Hair follicular keratinocyte (primary cell): ENCODE measurements at places on chromosomes 3 and 15. TPM values are rescaled to one million over a fixed set of nuclear protein-coding genes. Genes with fewer than 3 reads are reported as not detected.

CPNE9 gene
- not detected in 2 replicates for total RNA-seq

SLC28A2 gene
- not detected in 2 replicates for total RNA-seq

ATP13A5 gene
- not detected in 2 replicates for total RNA-seq

HIGD2B gene
- not detected in 2 replicates for total RNA-seq

GREM1 gene
- total RNA-seq, result 0.39 and 1.6 TPM in 2 replicates

CYP8B1 gene
- not detected in 2 replicates for total RNA-seq

SUCNR1 gene
- total RNA-seq, result not detected in 2 replicates

ATP2B2 gene
- total RNA-seq, result not detected in 2 replicates

ARPP21 gene
- not detected in 2 replicates for total RNA-seq

ZCWPW2 gene
- 0.23 and 0.42 TPM in 2 replicates for total RNA-seq

SYNM gene
- total RNA-seq, result 0.78 and 1.7 TPM in 2 replicates

ANKRD63 gene
- total RNA-seq, result not detected in 2 replicates

ANKUB1 gene
- total RNA-seq, result 0.04 and 0.31 TPM in 2 replicates

MME gene
- 2.9 and 3.1 TPM in 2 replicates for total RNA-seq

UPK1B gene
- total RNA-seq, result 1.7 and 12.2 TPM in 2 replicates

C2CD4A gene
- not detected in 2 replicates for total RNA-seq

EFCC1 gene
- not detected in 2 replicates for total RNA-seq

ASB14 gene
- total RNA-seq, result not detected in 2 replicates

EAF1 gene
- total RNA-seq, result 19.1 and 20.4 TPM in 2 replicates

C3orf22 gene
- not detected in 2 replicates for total RNA-seq

PRKAR2A gene
- 26.9 and 29.5 TPM in 2 replicates for total RNA-seq

PLSCR5 gene
- not detected in 2 replicates for total RNA-seq

MUC20 gene
- total RNA-seq, result not detected in 2 replicates

PLCB2 gene
- total RNA-seq, result 1.3 and 1.6 TPM in 2 replicates

LNP1 gene
- total RNA-seq, result 0.70 and 3.0 TPM in 2 replicates

HTR3E gene
- not detected in 2 replicates for total RNA-seq

LYZL4 gene
- total RNA-seq, result not detected in 2 replicates

GOLGA6L7 gene
- total RNA-seq, result not detected in 2 replicates

TRPM1 gene
- not detected in 2 replicates for total RNA-seq

RBP2 gene
- not detected in 2 replicates for total RNA-seq

GORASP1 gene
- 27.5 and 32.0 TPM in 2 replicates for total RNA-seq

DET1 gene
- 0.72 and 2.2 TPM in 2 replicates for total RNA-seq

FGD5 gene
- not detected in 2 replicates for total RNA-seq

RLBP1 gene
- total RNA-seq, result not detected in 2 replicates

PARL gene
- total RNA-seq, result 39.3 and 54.7 TPM in 2 replicates

FETUB gene
- total RNA-seq, result not detected in 2 replicates

UROC1 gene
- not detected in 2 replicates for total RNA-seq

SLC6A20 gene
- not detected in 2 replicates for total RNA-seq

EXD1 gene
- total RNA-seq, result 0.57 TPM in 1 of 2 replicates, not detected in the other

CCK gene
- 1.0 and 2.8 TPM in 2 replicates for total RNA-seq

TTC21A gene
- total RNA-seq, result 0.55 and 0.57 TPM in 2 replicates

HYAL2 gene
- total RNA-seq, result 78.0 and 92.5 TPM in 2 replicates

ADCY5 gene
- 0.08 TPM in 1 of 2 replicates, not detected in the other for total RNA-seq
